Left cardiac atrium (tissue), 4 donors: ENCODE measurements at places on chromosomes 11 and 22. TPM values are rescaled to one million over a fixed set of nuclear protein-coding genes. Genes with fewer than 3 reads are reported as not detected.

EED gene
- 14.3 TPM for total RNA-seq

DNA sequence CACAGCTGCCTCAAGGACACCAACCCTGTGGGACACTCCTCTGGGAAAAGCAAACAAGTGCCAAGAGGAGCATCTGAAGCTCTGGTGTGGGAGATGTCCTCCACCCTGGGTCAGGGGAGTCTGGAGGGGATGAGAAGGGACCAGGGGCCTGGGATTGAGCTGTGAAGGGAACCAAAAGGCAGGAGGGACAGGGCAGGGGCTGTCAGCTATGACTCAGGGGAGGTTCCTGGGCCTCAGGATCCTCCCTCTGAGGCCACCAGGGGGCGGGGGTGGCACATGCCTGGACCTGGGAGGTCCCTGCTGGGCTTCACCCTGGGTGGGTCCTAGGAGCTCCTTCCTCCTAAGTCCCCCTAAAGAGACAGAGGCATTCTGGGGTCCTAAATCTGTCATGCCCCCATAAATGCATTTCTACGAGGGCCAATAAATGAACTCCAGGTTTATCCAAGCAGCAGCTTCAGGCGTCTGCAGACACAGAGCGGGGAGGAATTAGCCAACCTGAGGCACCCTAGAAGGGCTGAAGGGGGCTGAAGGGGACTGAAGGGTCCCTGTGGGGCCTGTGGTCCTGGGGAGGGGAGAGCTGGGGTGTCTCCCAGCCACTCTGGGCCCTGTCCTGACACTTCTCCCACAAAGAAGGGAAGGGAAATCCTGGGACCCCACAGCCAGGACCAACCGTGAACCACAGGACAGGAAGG, 31.9 kb upstream of the IGLL5 start:
- no peak for DNase-seq

DNA sequence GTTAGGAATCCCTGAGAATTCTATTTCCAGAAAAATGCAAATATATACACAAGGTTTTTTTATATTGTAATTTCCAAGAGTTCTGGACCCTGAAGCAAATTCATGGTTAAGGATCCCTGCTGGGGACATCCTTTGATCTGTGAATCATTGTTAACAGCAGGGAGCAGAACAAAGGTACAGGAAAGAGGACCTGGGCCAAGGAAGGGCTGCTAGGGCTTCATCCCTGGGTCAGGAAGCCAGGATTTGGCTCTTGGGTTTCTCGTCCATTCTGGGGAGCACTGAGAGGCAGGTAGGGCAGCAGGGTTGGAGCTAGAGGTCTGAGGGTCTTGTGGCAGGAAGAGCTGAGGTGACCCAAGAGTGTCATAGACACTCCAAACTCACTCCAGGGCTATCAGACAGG, 10.2 kb upstream of the OAF start:
- DNase-seq: no peak

DNA sequence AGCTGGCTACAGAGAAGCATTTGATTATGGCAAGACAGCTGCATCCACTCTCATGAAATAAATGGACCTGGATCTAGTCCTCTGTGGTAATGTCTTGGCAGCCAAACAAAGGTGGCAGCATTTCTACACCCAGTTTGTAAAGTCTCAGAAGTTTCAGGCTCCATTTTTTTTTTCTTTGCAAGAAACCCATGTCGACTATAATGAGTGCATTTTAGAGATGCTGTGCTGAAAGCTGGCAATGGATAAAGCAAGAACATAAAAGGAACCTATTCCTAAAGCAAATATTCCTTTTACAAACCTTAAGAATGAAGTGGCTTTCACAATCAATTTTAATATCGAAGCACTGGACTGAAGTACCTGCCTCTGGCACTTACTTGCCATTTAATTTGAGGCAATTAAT, 33.5 kb downstream of the THAP12 start:
- no peak for DNase-seq

DNA sequence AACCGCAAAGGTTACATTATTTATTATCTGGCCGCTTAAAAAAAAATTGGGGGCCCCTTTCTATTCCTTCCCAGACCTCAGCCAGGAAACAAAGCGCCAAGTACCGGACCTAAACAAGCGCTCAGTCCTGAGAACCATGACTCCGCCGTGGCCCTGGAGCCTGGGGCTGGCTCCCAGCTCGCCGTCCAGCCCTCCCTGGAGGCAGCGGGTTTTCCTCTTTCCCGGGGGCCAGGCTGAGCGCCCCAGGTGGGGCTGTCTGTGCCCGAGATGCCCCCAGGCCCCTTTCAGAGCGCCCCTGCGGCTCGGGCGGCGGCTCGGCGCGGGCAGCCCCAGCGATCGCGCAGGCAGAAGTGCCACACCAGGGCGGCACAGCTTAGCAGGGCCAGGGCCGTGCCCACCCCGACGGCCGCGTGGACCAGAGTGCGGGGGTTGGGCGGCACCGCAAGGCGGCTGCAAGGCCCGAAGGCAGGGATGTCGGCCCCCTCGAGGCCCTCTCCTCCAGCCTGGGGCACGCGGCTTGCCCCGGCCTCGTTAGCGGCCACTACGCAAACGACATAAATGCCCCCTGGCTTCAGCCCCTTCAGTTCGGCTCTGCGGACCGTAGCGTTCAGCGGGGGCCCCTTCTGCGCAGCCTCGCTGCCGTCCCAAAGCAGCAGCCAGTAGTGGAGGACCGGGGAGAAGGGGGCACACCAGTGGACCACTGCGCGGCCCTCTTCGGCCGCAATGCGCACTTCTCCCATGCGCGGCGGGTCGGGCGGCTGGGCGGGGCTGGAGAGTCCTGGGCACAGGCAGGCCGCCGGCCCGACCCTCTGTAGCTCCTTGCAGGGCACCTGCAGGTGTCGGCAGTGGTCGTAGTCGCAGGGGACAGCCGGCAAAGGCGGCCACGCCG, 1.6 kb downstream of the LRRN4CL start:
- DNase-seq: no peak

RAB36 gene
- total RNA-seq: 1.0 TPM

DDTL gene
- 1.3 TPM for total RNA-seq

DNA sequence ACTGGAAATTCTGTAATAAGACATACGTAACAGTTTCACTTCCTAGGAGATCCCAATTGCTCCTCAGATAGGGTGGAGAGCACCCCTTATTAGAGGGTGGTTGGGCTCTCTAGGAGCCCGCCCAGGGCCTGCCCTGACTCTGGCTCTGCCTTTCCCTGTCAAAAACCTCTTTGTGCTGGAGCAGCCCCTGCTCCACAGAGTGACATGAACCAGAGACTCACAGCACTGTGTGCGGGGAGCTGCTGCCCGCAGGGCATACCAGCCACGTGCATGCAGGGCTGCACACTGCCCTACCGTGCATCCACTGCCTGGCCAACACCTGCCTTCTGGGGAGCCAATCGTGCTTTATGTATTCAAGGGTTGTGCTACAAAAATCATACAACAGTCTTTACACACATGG, 24.3 kb downstream of the KCNQ1OT1 start:
- DNase-seq: peak; percentile 11

DNA sequence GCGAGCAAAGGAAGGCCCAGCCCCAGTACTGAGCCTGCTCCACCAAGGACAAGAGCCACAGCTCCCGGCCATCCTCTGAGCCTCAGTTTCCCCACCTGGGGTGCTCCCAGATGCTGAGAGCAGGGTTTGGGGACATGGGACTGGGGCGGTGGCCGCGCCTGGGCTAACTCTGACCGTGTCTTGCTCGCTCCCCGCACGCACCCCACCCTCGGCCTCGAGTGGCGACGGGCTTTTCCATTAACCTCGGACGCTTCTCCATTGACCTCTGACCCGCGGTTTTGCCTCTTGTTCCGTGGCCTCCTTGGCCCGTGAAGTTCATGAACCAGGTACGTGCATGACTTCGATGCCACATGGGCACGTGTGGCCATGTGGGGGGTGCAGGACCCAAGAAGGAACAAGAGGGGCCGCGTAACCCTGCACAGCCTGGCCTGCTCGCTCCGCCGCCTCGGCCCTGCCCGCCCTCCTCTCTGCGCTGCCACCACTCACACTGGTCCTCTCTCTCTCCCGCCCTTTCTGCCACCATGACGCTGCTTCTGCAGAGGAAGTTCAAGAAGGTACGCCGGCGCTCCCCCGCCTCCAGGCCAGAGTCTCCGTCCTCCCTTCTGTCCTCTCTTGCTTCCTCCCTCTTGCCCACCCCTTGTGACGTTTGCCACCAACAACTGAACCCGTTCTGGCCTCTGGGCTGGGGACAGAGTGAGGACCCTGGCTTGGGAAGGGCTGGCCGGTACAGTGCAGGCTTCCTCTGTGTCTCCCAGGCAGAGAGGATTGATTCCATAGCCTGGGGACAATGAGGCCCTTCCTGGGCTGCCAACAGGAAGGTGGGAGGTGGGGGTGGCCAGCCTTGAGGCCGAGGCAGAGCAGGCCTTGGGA, 6.9 kb downstream of the TNNT3 start:
- no peak for DNase-seq

RCE1 gene
- 8.9 TPM for total RNA-seq

- DNase-seq: no peak
Measured at GRCh38 chr11:66856496-66857233, at the start of gene LRFN4. TSS of gene LRFN4 (plus strand) at chr11:66857064. CDS start at chr11:66857745, 681 bp downstream.

DNA sequence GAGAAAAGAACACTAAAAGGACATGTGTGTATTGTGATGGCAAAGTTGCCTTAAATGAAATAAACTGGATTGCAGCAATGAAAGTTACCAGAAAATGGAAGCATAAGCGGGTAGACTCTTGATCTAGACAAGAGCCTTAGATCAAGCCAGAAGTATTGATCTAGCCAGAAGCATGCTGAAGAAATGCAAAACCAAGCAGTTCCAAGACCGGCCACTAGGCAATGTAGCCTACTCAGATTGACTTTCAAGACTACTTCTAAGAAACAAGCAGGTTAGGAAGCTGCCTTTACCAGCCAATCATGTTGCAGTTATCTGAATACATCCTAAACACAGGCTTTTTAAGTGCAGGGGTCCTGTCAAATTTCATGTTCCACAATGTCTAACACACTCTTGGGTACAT, 54.6 kb downstream of the KCNA4 start:
- no peak for DNase-seq

DNA sequence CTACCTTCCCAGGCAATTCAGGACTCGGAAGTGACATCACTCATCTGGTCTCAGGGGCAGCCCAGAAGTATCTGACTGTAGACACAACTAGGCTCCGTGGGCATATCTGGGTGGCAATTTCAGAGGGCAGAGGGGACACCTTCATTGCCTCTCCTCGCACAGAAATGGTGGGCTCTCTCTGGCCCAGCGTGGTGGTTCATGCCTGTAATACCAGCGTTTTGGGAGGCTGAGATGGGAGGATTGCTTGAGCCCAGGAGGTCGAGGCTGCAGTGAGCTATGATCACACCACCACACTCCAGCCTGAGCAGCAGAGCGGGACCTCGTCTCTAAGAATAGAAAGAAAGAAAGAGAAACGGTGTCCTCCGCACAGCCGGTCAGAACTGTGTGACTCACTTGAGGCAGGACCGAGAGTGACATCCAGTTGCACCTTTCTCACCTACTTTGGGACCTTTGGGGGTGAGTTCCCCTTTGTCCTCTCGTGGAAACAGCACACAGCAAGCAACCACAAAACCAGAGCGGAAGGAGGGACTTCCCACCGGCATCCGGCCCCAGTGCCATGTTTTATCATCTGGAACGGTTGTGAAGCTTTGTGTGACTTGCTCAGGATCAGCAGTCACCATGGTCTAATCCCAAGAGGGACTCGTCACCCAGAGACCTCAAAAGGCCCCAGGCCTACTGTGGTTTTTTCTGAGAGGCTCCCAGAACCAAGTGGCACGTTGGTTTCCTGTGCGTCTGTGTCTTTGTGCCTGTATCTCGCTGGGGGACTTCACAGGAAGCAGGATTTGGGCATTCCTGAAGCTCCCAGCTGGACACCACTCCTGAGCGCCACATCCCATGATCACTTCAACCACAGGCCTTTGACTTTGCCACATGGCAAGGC, 38.4 kb upstream of the EMID1 start:
- DNase-seq: no peak

CRYBB3 gene
- total RNA-seq: not detected

- no peak for DNase-seq
Measured at GRCh38 chr22:37229012-37229804, 14.9 kb downstream of the RAC2 start.

DNA sequence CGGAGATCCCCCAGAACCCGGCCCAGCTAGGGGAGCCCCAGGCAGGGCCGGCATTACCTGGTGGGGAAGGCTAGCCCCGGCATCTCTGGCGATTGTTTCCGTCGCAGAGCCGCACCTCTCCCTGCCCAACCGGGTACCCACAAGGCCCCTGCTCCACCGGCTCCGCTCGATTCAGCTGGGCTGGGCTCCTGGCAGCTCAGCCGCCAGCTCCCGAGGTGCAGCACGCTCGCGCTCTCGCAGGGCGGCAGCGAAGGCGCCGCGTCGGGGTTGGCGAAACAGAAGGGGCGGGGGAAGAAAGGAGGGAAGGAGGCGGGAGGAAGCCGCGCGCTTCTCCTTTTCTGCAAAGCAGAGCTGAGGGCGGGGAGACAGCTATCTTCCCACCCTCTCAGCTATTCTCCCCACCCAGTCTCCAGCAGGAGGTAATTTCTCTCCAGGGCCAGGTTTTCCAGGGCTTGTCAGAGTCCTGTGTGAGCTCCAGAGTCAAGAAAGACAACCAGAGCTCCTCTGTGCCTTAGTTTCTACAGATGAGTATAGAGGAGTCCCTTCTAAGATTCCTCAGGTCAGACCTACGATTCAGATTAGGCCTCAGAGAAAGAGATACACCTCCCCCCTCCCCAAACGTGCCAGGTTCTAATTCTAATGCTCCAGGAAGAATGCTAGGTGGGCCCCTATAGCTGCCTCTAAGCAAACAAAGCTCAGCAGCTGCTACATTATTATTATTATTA, 62.0 kb downstream of the PAK1 start:
- peak; percentile 85 for DNase-seq

ANGPTL5 gene
- 4.0 TPM for total RNA-seq

DNA sequence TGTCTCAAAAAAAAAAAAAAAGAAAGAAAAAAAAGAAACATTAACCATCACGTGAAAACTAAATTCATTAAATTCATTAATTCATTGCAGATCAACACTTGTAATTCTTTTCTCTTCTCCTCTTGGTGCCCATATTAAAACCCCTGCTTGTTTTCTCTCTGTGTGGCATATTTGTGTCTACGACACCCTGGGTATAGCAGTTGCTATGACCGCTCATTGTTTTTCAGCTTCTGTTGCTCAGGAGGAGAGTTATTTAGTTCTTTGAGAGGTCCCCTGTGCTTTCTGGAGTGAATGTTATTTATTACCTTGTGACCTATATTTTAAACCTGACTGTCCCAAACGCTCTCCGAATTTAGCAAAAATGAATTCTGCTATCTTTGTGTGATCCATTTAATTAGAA, 62.3 kb upstream of the CLMP start:
- no peak for DNase-seq
